ENCODE measurements at places on chromosomes 16 and 17.

DNA sequence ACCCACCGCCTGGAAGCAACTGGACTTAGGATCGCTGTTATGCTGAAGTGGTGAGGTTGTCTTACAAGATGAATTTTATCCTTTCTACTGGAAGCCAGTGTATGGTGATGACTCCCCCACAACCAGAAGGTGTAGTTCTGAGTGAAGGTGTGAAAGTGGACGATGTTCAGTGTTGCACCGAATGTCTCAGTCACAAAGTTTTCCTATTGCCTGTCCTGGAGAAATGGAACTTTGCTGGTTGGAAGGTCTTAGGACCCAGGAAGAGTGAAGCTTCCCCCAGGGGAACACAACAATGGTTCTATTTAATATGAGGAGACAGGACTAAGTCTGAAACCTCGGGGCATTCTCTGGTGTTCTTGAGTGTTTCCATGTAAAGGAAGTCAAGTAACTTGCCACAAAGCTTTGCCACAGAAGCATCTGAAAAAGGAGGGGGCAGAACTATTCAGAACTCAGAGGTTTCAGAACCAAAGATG, 44.2 kb downstream of the USP22 start:
- DNase-seq, result no peak

DNA sequence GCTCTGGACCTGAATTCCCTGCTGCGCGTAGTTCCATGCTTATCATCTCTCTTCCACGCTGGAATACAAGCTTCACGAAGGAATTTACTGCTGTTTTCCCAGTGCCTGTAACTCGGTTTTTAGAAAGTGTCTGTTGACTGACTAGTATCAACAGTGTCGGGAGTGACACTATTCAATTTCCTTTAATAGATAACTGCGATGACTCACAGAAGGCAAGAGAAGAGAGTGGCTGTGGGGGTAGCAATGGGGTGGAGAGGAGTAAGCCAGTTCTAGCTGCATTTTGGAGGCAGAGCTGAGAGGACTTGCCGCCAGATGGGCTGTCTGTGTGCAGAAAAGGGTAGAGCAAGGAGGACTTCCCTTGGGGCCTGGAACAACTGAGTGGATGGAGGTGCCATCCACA, 25.2 kb downstream of the B4GALNT2 start:
- no peak for DNase-seq

- DNase-seq, result no peak
Observed at GRCh38 chr17:79298799-79299198, 224.2 kb downstream of the ENGASE start.

GRCh38 chr16:66924527-66925321, 611 bp downstream of the RRAD start:
- DNase-seq, result peak; percentile 31

DNA sequence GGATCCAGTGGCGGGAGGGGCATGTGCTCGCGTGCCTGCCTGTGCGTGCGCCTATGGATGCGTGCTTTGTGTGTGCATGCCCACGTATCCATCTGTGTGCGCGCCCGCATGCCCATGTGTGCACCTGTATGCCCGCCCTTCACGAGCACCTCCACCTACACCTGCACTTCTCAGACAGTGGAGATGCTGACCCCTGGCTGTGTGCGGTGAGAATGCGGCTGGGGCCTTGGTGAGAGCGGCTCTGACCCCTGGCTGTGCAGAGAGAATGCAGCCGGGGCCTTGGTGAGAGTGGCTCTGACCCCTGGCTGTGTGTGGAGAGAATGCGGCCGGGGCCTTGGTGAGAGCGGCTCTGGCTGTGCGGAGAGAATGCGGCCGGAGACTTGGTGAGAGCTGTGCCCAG, 33.9 kb downstream of the AXIN1 start:
- DNase-seq, result no peak

- no peak for DNase-seq
Observed at GRCh38 chr17:18191236-18191667, 7.6 kb downstream of the ALKBH5 start.

GRCh38 chr17:58535431-58535830, 21.0 kb upstream of the MTMR4 start:
- no peak for DNase-seq
